ENCODE measurements at places on chromosomes 7 and 10.

DNA sequence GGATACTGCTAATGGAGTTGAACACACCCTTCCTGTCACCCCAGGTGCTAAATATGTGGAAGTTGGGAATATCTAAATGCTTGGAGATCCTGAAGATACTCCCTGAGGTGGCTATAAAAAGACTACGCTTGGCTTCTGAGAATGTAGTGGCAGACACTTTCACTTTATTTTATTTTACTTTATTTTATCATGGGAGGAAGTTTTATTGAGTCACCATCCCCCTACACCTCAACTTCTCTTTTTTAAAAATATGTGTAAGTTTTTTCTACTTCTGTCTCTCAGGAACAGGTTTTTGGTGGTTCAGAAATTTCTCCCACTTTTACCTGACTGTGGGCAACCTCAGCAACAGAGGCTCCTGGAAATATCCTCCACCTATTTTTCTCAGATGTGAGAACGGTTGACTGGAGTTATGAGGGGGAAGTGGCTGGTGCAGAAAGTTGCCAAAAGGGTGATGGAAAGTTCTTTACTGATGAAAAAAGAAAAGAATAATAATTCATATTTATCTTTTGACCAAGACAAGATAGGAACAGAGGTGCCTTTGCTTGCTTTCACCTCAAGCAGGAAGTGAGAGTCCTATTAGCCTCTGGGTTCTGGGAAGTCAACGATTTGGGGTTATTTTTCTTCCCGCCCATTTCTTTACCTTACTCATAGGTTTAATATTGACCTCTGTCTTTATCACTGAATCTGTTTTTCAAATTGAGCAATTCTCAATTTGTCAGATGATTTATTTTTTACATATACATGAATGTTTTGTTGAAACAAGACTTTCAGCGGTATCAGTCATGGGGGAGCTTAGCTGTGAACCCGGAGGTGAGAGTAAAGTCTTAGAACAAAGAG is 103.6 kb downstream of the AHR start:
- no peak for DNase-seq

DNA sequence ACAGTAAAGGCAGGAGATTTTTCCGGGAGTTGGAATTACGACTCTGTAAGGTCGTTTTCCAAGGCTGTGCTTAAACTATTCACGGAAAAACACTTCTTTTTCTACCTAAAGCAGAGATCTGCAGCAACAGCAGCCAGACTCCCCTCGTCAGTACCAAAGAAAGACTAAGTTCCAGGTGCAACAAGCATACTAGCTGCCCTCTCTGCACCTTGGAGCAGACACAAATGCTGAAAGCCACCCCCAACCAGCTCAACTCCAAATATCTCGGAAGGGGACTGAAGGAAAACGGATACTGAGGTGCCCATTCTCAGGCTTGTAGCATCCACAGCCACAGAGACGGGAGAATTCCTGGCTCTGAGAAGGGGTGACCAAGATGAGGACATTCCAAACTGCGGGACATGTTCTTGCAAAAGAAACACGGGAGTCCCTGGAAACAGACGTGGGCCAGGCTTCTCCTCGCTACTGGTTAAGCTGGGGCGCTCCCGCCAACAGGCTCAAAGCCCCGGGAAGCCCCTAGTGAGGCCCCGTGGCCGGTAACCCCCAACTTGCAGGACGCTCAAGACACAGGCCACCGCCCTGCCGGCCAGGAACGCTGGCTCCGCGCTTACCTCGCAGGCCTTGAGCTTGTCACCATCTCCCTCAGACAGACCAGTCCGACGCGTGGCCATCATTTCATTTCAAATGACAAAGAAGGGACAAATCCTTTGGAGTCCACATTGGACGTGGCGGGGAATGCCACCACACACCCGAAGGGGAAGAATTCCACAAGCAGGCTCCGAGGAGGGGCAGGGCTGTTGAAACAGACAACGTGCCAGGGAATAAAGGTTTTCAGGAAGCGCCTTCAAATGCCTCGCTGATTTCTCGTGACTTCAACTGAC is 2.2 kb downstream of the ARHGAP21 start:
- no peak for DNase-seq

DNA sequence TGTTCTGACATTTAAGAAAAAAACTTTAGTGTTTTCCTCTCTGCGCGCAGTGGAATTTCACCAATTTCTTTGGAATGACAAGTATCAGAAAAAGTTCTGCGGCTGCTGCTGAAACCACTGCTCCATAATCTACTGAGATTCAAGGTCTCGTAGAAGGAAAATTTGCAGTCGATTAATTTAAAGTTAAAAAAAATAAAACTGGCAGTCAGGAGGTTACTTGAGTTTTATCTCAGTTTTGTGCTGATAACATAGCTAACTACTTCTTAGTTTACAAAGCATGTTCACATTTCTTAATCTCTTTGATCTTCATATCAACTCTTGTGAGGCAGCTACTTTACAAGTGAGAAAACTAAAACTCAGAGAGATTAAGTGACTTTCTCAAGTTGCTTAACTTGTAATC is 18.2 kb upstream of the CALD1 start:
- no peak for DNase-seq

GRCh38 chr7:133754708-133755107 is 372.4 kb upstream of the LRGUK start:
- DNase-seq: no peak

GRCh38 chr7:77184990-77185389 is 14.6 kb downstream of the FGL2 start:
- DNase-seq: no peak

GRCh38 chr10:43942096-43942850 is 293.6 kb upstream of the ZNF32 start:
- DNase-seq: no peak

GRCh38 chr7:37354656-37355131 is 94.0 kb downstream of the ELMO1 start:
- no peak for DNase-seq

Measured in stimulated activated CD4-positive, alpha-beta T cell treated with anti-CD3 and anti-CD28 coated beads, TNF-alpha, amount 100 ng/mL, for 1 hour (primary cell).